ENCODE measurements at places on chromosomes 6 and 20.
A peak's percentile ranks its signal among the peaks of the same experiment; 100 is the strongest.

GRCh38 chr20:57161478-57162361 is 104.7 kb downstream of the BMP7 start:
- DNase-seq: no peak

DNA sequence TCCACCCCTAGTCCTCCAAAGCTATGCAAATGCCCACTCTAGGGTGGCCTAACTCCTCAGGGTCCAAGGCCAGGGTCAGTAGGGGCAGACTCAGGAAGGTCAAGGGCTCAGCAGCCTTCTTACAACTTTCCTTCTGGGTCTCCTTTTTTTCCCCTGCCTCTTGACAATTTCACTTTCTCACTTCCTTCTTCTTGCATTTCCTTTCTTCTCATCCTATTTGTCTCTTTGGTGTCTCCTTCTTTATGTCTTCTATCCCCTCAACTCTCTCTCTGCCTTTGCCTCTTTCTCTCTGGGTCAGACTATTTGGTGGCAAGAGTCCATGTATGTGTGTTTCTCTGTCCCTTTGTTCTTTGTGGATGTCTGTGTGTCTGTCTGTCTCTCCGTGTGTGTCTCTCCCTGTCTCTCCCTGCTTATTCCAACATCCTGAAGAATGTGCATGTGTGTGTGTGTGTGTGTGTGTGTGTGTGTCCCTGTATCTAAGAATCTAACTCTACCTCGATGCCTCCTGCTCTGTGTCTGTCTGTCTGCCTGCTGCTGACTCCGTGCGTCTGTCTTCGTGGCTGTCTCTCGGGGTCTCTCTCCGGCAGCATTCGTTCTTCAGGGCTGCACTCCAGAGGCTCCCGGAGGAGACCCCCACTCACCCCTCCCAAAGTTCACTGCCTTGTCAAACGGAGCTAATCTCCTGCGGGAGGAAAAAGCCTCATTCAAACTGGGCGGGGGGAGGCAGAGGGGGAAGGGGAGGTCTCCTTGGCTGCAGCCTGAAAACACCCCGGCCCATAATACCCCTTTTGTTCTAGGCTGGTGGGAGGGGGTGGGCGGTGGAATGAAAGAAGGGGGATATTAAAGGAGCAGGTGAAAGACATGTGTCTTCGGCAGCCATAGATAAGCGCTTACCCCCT is 51.7 kb upstream of the FOXP4 start:
- DNase-seq: peak; percentile 36

DNA sequence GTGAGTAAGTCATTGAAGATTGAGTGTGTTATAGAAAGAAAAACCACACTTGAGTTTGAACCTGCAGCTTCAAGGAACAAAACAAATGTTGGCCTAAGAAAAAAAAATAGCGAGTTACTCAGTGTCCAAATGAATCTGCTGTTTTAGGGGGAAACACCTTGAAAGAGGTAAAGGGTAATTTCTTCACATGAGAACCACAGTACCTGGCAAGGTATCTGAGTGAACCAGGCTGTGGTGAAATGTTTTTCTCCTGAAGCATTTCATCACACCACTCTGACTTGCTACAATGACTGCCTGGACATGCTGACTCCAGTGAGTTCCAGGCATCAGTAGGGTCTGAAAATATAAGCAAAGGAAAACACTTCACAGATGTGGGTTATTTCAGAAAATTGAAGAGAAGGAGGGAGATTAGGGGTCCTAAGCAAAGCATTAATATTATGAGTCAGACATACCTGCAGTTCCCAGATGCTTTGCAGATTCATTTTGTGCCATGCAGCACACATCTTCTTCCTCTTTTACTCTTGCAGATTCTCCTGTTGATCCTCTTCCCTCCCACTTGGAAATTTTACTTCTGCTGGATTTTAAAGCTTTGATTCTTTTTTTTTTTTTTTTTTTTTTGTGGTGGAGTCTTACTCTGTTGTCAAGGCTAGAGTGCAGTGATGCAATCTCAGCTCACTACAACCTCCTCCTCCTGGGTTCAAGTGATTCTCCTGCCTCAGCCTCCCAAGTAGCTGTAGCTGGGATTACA is 206.2 kb upstream of the SGK1 start:
- DNase-seq: peak; percentile 49

GRCh38 chr20:48749437-48749836 is 78.4 kb downstream of the PREX1 start:
- DNase-seq: no peak

- DNase-seq: no peak
Measured at GRCh38 chr6:160260803-160261450, 2.3 kb upstream of the SLC22A2 start.

GRCh38 chr6:168247443-168248147 is 72.0 kb downstream of the DACT2 start:
- peak; percentile 11 for DNase-seq

DNA sequence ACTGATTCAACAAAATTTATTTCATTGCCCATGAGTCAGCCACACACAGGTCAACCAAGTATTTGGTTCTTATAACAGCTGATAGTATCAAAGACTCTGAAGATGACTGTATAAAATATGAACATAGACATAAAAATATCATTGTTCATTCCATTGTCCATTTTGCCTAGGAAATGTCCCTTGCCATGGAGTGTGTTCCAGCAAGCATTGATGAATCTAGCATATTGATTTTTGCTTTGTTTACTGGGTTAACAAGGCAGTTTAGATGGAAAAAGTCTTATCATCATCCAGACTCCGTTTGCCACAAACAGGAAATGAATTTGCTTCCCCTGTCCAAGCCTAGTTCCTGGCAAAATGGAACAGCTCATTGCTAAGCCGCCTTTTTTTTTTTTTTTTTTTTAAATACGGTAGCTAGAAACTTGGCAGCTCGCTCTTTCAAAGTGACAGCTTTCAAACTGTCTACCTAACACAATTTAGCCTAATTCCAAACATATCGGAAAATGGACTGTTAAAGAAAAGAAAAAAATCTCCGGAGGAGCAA is 7.5 kb downstream of the F13A1 start:
- no peak for DNase-seq

DNA sequence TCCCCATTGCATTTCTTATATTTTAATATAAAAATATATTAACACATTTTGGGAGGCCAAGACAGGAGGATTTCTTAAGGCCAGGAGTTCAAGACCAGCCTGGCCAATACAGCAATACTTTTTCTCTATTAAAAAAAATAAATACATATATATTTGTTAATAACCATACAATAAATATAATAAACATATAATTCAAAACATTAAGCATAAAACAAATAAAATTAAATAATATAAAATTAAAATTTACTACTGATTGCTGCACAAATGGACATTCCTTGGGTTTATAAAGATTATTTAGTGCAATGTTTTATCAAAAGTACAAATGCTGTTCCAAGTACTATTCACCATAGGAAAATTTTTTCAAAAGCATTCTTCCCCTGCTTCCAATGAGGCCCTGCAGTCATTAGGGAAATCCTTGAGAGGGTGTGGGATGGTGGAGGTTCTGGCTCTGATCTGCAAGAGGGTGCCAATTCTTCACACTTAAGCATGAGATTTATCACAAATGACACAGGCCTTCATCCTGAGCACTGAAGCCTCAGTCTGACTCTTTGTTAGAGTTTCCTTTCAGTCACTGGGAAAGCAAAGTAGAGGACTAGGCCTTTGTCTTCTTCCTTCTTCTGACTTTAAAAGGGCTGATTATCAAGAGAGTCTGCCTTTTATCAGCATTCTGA is 596.7 kb downstream of the EPM2A start:
- DNase-seq: no peak

DNA sequence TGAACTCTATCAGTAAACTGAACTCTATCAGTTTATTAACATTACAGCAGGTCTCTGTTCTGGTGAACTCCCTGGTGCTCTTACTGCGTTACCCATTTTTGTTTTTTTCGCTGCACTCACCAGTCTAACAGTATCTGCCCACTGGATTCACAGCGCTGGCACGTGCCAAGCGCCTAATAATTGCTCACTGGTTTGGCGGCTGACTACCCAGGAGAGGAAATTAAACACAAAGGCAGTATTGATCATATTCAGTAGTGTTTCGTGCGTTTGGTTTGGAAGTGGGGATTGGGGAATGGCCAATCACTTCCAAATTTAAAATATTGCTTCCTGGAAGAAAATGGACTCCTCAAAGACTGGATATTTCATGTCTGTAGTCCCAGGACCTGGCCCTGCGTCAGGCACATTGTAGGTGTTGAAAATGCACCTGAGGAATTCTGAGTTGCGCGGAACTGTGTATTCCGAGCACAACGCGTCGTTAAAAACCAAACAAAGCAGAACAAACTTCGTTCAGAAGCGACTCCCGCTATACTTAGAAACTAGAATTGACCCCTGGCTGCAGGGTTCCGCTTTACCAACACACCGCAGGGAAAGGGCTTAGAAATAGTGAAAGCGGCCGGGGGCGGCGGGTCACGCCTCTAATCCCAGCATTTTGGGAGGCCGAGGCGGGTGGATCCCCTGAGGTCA is 1.1 kb upstream of the RPS12 start:
- DNase-seq: peak; percentile 66

DNA sequence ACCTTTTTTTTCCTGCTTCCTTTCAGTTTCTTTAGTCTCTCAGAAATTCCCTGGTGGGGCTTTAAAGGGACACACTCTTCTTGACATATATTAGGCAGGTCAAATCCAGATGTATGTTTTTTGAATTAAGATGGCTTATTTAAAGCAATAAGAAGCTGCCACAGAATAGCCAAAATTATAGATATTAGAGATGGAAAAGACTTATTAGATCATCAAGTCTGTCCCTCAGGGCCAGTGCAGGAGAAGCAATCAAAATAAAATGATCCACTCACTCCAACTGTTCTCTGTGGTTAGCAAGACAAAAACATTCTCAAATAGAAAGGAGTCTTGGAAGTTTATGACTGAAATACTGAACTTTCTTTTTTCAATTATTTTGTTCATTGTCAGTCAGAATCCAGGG is 462.8 kb downstream of the CDC5L start:
- no peak for DNase-seq
